ENCODE measurements at places on chromosomes 3 and 15.

DNA sequence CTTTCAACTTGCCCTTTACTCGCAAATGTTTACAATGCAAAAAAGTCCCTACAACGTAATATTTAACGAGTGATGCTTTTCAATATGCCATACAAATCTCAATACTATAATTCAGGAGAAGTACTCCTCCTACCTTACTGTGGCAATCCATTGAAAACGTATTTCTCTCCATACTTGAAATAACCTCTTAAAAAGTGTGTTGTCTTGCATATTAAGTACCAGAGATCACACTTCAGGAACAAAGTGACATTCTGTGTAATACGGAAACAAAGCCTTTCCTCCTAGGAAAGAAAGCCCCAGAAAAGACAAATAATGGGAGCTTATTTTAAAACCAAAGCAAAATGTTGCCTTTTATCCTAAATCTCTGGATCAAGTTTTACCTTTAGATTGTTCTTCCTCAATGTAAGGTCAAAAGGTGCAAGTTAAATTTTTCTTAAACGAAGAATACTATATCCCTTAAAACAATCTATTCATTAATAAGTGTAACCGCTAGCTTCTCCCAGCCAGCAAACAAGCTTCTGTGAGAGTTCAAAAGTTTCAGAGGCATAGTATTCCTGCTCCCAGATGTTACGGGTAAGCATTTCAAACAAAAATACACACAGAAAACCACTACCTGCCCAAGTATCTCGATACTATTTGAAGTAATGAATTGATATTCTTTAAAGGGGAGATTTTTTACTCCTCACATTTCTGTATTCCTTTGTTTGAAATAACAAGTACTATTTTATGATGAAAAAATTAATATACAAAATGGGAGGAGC is 1.7 kb downstream of the TJP1 start:
- DNase-seq: no peak

DNA sequence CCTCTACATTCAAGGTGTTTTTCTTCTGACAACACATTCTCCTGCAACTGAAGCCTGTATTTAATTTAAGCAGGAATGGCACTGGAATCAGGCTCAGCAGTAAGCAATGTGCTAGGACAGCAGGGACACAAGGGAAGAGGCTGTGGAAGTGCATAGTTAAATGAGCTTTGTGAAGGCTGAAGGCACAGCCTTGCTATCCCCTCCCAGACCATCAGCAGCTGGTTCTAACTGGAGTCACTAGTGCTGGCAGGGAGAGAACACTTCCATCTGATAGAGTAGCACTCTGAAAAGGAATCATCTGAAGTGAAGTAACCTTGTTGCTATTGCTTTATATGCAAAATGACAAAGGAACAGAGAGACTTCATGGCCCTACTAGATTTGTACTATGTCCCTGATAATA is 14.7 kb downstream of the UQCC5 start:
- no peak for DNase-seq

- no peak for DNase-seq
Measured at GRCh38 chr3:66361356-66361755, 139.5 kb downstream of the LRIG1 start.

DNA sequence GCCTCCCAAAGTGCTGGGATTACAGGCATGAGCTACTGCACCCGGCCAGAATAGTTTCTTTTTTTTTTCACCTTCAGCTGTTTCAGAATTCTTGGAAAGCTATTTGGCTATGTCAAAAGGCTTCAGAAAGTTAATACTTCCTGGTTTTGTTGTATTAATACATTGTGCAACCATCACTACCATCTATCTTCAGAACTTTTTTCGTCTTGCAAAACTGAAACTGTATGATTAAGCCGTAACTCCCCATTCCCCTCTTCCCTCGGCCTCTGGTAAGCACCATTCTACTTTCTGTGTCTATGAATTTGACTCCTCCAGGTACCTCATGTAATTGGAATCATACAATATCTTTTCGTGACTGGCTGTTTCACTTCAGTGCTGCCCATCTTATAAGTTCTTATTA is 5.2 kb upstream of the NOX5 start:
- no peak for DNase-seq

DNA sequence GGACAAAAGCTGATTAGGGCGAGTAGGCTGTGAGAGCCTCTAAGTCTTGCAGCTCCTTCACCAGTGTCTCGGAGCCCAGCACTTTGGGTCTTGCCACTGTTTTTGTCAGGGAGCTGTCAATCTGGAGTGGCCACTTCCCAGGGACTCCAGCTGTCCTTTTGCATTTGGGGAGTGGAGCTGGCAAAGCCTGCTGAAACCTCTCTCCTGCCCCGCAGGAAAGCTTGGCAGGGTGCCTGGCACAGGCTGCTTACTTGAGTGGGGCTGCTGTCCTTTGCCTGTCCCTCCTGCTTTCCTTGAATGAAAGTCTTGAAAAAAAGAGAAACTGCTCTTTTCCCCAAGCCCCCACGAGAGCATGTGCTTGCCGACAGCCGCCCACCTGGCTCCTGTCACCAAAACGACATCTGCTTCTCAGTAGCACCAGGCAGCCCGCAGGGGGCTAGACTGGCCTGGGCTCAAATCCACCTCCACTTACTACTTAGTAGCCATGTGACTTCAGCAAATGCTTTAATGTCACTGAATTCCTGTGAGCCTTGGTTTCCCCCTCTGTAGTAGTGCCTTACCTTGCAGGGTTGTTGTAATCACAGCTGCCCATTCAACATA is 13.7 kb downstream of the USP13 start:
- no peak for DNase-seq

DNA sequence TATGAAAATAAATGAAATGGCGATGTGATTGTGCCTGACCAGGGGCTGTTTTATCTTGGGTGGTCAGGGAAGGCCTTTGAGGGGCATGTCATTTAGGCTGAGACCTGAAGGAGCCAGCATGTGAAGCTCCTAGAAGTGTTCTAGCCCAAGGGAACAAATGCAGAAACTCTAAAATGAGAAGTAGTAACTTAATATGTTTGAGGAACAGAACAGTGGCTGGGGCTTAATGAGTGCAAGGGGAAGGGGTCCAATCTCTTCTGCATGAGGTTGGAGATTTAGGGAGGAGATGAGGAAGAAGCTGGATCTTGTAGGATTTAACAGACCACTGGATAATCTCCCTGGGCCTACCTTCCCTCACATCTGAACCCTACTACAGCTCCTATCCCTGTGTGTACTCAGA is 110.5 kb downstream of the AKAP13 start:
- no peak for DNase-seq

DNA sequence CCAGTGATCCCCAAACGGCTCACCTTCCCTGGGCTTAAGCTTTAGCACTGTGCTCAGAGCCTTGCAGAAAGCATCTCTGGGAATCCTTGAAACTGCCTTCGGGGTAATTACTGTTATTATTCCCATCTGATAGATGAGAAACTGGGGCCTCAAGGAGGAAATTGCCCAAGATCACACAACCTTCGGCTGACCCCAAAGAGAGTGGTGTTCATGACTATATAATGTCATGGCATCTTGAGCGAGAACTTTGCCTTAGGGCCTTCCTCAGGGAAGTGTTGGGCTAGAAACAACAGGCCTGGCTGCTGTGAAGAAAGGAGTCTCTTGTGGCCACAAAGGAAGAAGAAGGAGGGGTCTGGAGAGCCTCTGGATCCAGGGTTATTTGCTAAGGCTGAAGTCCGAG is 388.7 kb upstream of the CFAP20DC start:
- DNase-seq: no peak

- no peak for DNase-seq
Measured at GRCh38 chr15:88484682-88485331, 17.3 kb downstream of the MRPS11 start.

- DNase-seq: no peak
Measured at GRCh38 chr15:96746665-96747064, 416.2 kb downstream of the NR2F2 start.

GRCh38 chr3:42192334-42193200 is 73.4 kb downstream of the CCK start:
- no peak for DNase-seq

- DNase-seq: no peak
Measured at GRCh38 chr3:129583289-129583688, 23.2 kb downstream of the PLXND1 start.

GRCh38 chr15:93467337-93467736 is 378.3 kb upstream of the RGMA start:
- DNase-seq: no peak

GRCh38 chr3:9884555-9885165 is 4.6 kb upstream of the CIDEC start:
- DNase-seq: no peak
